Activated CD4-positive, CD25-positive, alpha-beta regulatory T cell treated with anti-CD3 and anti-CD28 coated beads, Interleukin-2, amount 50 U/mL, for 16 hours (primary cell): ENCODE measurements at places on chromosomes 13 and 19.

DNA sequence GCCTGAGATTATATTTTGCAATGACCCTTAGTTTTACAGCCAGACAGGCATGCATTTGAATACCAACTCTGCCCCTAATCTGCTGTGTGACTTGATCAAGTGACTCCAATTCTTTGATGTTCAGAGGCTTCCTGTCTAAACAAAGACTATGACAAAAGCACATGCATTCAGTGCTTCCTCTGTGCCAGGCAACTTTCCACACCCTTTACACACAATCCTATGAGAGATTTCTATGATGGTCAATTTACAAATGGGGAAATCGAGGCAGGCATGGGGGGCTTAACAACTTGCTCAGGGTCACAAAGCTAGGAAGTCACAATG is 3.7 kb upstream of the LYPD3 start:
- DNase-seq, result no peak

DNA sequence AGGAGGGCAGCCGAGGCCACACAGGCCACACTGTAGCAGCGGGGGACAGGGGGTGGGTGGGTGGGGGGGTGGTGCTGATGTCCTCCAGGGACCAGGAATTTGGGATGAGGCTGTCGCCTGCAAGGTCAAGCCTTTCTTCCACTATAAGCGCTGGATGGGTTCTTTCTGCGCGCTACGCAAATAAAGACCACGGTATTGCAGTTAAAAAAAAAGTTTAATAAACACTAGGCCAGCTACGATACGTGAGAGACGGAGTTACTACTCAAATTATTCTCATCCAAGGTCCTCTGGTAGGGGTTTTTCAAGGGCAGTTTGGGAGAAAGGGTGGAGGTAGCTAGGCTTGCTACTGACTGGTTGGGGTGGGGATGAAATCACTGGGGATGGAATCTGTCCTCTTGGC is 508 bp upstream of the ZNF44 start:
- DNase-seq, result no peak

DNA sequence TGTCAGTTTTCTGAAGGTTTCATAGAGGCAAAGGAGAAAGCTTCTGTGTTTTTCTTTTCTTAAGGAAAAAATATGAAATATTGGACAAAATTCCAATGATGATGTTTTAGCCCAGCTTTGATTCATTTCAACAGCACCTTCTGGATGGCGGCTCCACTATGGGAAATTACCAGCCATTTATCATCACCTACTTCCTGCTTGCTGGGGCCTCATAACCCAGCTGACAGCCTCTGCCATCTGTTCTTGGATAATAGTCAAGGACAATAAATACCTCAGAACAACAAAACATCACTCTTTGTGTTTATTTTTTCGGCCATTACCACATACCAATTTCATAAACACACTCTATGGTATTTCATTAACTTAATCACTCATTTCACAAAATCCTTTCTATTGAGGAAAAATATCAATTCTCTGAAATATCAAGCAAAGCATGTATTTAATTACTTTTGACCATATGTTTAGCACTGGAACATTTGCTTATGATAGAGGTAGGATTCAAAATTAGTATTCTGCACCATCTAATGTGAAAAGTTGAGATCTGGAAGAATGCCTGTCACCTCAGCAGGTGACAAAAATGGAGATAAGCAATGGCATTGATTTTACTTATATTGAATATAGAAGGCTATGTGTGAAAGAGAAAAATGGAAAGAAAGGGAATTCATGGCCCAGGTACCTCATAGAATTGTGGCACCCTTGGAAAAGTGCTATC is 629.7 kb downstream of the LIG4 start:
- DNase-seq, result no peak

GRCh38 chr13:49936968-49937273 is 781 bp upstream of the SPRYD7 start:
- no peak for DNase-seq

GRCh38 chr19:14599548-14600147 is 16.8 kb downstream of the CLEC17A start:
- DNase-seq, result no peak

DNA sequence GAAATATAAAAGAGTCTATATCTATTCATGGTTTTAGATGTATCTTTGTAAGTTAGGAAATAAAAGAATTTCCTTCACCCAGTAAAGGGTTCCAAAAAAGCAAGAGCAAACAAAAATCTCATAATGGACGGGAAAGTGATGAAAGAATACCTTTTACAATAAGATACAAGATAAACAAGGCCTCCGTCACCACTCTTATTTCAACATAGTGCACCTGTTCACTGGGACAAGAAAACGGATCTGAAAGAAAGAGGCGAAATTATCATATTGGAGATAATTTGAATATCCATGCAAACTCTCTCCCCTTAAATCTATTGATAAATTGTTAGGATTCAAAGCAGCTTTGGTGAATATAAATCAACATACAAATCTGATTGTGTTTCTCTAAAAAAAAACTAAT is 877 bp upstream of the NLRP11 start:
- no peak for DNase-seq

GRCh38 chr13:57675526-57675925 is 44.0 kb downstream of the PCDH17 start:
- DNase-seq, result no peak

DNA sequence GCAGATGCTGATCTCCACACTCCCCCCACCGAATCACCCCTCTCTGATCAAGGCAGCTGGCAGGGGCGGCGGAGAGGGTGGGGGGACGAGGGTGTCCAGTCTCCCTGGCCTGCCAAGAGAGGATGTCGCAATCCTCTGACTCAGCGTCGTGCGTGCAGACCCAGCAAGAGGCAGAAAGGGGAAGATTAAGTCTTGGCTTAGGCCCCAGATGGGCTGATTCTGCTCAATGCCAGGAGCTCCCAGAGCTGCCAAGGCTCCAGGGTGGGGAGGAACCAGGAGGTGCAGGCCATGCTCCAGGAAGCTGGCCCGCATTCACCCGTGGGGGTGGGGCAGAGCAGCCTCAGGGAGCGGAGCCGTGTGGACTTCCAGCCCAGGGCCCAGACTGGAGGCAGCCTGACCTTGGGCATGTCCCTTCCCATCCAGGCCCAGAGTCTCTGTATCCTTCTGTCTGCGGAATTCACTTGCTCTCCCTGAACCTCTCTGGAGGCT is 6.6 kb upstream of the BCL3 start:
- DNase-seq, result no peak

DNA sequence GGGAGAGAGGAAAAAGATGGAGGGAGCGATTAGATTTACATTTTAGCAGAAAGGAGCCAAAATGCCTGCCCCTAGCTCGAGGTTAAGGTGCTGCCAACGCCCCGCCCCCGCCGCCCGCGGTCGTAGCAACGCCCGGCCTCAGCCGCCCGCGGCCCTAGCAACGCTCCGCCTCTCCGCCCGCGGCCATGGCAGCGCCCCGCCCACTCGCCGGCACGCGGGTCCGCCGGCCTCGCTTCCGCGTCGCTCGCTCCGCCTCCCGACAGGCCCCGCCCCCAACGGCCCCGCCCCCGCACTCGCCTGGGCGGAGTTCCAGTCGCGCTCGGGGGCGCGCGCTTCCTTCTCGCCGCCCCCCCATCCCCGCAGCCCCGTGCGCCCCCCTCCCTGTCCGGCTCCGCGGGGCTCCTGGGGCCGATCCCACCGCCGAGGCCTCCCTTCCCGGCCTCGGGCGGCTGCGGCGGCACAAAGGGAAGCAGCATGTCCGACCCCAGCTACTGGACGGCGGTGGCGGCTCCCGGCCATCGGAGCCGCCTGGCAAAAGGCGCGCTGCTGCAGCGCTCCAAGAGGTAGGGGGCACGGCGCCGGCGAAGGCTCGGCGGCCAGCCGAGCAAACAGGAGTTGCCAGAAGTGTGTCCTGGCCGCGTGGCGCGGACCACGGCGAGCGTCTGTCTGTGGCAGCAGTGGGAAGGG is 20.3 kb downstream of the MAST3 start:
- DNase-seq, result peak; percentile 89

GRCh38 chr13:104411141-104411765 is 1345.0 kb upstream of the SLC10A2 start:
- DNase-seq, result no peak

DNA sequence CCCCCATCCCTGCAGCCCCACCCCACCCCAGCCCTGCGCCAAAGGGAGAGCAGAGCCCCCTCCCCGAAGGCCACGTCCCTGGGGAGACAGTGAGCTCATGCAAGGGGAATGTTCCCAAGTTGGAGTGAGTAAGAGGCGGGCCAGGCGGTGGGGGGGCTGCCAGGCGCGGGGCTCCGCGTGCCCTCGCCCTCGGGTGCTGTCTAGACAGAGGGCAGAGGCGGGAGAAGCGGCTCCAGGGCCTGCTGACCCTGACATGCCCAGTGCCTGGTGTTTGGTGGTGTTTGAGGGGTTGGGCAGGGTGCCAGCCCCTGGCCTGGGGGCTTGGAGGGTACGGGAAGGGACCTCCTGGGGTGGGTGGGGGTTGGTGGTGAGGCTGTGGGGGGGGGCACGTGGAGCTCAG is 1.0 kb downstream of the FSTL3 start:
- no peak for DNase-seq

DNA sequence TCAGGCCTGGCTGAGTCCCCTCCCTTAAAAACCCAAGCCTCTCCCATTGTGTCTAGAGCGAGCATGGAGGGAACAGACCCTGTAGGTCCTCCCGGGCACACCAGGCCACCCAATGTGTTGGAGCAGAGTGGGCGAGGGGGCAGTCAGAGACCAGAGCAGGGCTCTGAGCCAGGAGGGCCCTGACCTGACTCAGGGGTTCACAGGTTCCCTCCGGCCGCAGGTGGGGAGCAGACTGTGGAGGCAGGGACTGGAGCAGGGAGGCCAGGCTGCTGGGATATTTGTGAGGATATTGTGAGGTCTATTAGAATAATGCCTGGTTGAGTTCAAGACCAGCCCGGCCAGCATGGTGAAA is 1.6 kb upstream of the TYROBP start:
- DNase-seq, result no peak
